Hippocampal formation (tissue), 2 donors: ENCODE measurements at places on chromosomes 4 and X.
A peak's percentile ranks its signal among the peaks of the same experiment; 100 is the strongest.

DNA sequence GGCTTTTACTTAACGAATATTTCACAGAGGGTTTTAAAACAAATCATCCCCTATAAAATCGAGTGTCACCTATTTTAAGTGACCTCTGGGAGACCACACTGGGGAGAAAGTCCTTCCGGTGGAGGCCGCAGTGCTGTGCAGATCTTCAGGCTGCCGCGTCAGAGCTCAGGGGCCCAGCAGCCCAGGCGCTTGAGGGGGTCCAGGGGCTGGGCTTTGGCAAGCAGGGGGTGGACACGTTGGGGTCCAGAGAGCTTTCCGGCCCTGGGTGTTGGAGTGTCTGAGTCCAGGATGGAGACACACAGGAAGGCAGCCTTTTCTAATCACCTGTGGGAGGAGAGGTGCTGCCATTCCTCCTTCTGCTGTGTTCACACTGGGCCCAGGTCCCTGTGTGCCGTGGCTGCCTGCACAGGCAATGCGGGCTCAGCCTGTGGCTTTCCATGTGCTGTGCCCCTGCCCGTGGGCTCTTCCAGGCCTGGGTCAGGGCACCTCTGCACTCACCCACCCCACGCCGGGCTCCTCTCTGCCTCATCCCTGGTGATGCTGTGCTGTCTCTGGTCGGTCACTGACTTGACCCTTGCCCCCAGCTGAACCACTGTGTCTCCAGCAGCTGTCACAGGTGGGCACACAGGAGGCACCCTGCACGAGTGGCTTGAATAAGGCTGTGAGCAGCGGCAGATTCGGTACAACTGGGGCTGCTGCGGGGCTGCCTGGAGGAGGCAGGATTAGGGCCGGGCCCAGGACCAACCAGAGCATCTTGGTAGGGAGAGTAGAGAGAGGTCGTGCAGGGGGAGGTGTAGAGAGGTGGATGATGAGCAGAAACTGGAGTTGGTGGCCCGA, 10.0 kb downstream of the HTRA3 start:
- no peak for DNase-seq

DNA sequence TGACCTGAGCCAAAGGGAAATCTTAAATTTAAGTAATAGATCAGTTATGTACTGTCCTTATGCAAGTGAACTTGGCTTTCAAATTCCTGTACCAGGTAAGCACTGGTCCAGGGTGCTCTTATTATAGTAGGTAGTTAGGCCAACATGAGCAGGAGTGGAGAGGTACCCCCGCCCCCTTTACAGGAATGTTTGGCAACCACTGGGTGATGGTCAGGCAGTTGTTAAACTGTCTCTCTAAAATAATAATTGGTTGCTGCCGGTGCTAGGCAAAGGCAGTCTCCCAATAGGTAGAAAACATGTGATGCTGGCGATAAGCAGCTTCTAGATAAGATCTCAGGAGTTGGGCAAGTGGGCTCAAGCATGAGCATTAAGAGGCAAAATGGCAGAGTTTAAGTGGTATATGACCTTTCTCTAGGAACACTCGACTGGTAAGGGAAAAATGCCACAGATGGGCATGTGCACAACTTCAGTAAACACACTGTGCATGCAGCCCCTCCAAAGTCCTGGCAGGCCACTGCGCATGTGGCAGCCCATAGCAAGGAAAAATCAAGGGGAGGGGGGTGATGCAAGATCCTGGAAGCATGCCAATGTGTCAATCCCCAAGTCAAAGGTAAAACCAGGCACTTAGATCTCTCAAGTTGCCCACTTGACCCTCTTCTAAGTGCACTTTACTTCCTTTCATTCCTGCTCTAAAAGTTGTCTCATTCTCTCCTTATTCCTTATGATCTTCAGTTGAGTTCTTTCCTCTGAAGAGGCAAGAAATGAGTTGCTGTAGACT, 1239.7 kb downstream of the C4orf33 start:
- no peak for DNase-seq

GRCh38 chrX:65586491-65586890, 51.9 kb upstream of the LAS1L start:
- DNase-seq = no peak

GRCh38 chr4:45349859-45350258, 623.5 kb upstream of the GNPDA2 start:
- no peak for DNase-seq

- no peak for DNase-seq
These were observed 82.5 kb downstream of the HPRT1 start for GRCh38 chrX:134542485-134542884.

DNA sequence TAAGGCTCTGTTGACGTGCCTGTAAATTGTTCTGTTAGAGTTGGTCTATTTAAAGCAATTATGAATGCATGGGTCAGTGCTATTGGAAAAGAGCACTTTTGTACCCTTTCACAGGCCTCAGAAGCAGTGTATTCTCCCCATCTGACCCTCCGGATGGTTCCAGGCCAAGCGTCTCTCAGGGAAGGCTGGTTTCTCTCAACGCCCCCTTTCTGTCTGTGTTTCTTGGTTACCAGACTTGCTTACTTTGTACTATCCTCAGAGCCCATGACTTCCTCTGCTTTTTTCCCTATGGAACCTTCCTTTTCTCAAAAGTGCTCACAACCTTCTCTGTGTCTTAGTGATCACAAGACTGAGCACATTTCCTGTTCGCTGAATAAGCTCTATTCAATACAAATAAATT, 559.3 kb upstream of the ZFP42 start:
- DNase-seq = peak; percentile 3

GRCh38 chr4:102411408-102411807, 66.1 kb upstream of the SLC39A8 start:
- DNase-seq = no peak

DNA sequence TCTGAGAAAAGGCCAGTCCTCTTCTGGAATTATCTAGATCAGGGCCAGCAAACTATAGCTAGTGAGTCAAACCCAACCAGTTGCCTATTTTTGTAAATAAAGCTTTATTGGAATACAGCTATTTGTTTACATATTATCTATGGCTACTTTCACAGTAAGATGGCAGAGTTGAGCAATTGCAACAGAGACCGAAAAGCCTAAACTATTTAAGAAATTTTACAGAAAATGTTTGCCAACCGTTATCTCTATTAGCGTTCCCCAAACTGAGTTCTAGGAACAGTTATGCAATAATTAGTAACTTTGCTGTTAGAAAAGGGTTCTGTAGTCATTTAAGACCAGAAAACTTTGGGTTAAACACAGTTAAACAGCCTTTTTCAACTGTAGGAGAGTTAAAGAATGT, 10.5 kb downstream of the TEX13B start:
- DNase-seq = no peak

DNA sequence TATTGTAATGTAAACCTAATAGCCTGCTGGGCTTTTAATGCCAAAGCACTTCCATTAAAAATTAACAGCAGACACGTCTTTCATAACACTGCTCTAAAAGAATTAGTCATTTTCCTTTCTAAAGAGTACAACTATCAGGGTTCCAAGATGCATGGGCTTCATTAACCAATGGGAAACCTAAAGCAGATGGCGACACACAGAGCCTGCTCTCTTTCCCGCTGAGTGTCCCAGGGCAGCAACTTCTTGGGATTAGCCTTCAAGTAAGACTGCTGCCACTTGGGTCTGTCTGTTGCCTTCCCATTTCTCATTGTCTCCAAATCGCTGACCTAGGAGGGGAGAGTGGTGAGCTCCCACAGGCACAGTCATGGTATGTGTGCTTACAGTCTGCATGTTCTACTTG, 14.0 kb upstream of the PHKA2 start:
- no peak for DNase-seq

- DNase-seq = no peak
These were observed 1.6 kb downstream of the FAT4 start for GRCh38 chr4:125316401-125316790.

DNA sequence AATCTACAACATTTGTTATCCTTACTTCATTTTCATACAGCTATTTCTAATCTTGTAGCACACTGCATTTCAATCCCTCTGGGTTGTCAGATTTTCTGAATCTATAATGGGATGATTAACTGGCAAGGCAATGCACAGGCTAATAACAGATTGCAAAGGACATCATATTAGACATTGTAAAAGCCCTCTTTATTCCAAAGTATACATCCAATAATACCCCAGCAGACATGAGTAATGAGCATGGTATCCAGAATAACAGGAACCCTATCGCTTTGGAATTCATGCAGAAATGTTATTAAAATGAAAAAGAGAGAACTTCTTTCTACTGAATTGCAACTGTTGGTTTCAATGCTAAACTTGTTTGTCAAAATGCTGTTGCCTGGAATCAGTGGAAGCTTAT, 122.9 kb downstream of the C4orf33 start:
- no peak for DNase-seq

GRCh38 chrX:141405486-141405852, 163.2 kb upstream of the SPANXC start:
- DNase-seq = no peak
